ENCODE measurements at places on chromosomes 4 and X.

GRCh38 chr4:12296366-12296765 lies 867.7 kb upstream of the HS3ST1 start:
- no peak for DNase-seq

DNA sequence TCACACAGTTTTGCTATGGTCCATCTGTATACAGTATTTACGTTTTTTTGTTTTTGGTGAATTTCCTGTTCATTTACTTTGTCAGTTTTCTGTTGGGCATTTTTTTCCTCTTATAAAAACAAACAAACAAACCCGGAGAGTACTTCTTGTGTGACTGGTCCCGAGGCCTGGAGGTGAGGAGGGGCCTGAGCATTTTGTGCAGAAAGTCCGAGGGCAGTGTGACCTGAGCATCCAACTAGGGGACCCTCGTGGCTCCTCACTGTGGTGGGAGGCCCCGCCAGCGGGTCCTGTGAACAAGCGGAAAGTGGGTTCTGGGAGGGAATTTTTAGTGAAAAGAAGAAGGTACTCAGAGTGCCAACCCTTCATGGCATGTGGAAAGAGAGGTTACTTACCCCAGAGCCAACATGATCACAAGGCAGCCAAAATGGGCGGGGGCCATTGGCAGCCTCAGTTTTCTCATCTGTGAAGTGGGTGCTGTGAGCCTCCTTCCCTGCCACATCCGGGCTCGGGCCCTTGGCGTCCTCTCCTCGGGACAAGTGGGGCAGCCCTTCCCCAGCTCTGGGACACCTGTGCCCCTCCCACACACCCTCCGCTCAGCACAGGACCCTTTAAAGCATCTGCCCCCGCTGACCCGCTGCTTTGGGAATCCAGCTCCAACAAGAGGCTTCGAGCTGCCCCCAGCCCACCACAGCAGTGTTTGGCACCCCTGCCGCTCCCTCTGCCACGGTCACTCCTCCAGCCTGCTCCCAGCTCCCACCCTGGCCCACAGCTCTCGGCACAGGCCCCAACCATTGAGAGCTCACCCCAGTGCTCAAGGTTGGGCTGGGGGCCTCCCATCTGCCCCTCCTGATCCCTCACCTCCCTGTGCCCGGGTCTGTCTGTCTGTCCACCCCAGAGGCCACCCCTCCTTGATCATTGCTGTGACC lies 22.8 kb upstream of the GPR78 start:
- no peak for DNase-seq

DNA sequence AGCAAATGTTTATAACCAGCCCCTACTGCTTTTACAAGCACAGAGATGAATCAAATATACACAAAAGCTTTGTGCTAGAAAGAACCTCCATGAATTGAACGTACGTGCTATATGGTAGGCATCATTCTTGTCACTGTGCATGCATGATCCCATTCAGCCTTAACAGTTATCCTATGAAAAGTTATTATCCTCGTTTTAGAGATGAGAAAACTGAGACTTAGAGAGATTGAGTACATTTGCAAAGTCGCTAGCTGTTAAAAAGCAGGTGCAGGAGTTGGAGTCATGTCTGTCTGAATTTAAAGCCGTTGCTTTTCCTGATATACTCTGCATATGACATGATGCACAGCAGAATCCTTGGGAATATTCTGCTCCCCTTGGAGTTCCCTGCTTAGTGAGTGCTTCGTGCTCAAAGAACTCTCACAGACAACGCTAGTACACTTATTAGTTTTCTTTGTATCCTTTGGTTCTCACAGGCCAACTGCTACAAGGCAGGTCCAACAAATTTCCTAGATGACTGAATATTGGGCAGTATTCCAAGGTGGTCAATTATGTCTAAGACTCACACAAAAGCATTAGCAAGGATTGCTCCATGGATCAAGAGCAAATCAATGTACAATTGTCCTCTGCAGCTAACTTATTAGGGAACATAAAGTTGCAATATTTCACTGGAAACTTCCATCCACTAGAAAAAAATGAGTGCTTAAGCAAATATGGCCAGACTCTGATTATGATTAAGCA lies 42.8 kb upstream of the TRIM2 start:
- DNase-seq: no peak

DNA sequence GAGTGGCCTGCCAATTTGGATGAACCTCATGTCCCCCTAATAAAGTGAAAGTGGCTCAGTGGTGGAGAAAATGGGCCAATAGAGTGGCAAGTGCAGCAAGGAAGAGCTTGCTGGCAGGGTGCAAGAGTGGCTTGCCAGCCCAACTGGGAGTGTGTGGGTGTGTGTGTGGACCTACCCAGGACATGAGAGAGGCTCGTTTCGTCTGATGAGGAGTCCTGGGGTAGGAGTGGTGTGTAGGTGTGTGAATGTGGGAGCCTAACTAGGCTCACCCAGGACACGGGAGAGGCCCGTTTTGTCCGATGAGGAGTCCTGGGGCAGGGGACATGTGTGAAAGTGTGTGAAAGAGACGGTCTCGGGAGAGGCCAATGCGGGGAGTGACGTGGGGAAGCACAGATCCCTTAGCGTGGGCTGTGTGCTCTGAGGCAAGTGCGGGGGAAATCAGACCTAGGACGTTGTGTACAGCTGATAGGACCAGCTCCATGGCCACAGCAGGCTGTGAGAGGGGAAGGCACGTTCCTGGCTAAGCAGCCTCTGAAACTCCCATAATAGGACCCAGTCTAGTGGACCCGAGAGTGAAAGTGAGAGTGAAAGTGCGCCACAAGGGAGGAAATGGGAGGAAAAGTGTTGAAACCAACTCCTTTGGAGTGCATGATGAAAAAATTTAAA lies 5.3 kb downstream of the GAGE10 start:
- DNase-seq: peak; percentile 29

DNA sequence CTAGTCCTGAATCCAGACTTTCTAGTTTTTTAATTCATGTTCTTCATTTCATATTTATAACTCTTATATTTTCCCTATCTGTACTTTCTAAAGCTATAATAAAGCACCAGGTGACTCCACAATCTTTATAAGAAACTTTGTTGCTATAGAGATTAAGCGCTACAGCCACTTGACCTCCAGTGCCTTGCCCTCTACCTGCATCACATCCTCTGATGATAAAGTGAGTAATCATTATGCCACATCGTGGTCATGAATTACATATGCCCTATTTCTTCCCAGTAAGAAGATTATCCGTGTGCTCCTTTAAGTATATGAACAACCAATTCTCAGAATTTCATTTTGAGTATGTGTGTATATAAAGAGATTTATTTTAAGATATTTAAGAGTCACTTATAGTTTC lies 6.8 kb upstream of the DYNLT3 start:
- no peak for DNase-seq

DNA sequence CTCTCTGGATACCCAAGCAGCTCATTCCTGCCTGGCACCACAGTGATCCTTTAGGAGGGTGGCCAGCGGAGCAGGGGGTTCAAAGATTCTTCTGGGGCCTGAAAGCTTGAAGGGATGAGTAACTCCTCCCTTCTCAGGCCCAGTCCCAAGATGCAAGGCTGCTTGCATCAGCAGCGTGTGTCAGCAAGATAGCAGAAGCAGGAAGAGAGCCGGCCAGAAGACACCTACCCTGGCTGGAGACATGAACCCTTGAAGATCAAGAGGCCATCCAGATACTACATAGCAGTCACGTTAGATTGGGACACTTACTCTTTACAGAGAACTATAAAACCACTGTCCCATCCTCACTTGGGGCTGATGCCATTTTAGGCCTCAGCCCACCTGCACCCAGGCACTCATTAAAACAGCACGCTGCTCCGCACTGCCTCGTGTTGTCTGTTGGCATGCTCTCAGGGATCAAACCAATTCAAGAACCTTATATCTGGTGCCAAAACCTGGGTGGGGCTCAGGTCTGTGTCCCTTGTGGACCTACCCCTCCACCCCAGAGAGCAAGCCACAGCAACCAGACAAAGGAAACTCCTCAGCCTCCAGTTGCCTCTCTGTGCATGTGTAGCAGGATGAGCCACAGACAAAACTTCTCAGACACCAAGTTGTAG lies 6.5 kb downstream of the UGT2B17 start:
- DNase-seq: no peak

GRCh38 chrX:22043872-22044271 lies 11.7 kb downstream of the PHEX start:
- no peak for DNase-seq

DNA sequence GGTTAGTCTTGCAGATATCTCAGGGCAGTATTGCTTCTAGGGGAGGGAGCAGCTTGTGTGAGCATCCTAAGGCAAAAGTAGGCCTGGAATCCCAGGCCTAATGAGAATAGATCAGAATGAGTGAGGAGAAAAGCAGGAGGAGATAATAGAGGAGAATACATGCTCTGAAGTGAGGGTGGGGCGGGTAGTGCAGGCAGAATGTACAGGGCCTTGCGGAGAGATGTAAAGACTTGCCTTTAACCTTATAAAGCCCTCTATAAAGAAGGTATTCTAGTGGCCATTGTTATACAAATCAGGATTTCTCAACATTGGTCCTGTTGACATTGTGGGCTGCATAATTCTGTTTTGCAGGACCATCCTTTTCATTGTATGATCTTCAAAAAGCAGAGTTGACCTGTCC lies 855.3 kb downstream of the PCDH7 start:
- DNase-seq: no peak

- no peak for DNase-seq
Measured at GRCh38 chrX:87409113-87409841, 108.3 kb upstream of the KLHL4 start.

DNA sequence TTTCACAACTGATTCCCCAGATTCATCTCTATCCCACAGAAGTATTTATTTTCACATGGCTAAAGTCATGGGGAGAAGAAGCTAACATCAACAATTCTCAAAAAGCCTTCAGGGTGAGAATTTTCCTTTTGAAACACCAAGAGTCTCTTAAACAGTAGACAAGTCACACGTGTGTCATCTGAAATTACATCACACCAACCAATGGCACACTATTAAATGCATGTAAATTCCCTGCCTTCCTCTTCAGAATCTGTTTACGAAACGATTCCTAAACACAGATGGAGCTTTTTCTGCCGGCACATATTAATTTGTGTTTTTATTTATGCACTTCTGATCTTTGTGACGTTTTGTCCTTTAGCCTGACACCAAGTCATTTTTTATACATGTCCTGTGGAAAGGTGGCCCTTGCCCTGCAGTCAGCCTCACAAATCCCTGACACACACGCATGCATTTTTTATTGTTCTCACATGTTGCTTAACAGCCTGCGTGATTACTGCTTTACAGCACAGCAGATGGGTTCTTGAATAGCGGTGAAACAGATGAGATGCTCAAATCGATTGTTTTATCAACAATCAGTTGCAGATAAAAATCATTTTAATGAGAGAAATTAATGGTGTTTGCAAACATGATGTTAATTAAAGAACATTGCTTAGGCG lies 735.9 kb upstream of the TENM3 start:
- DNase-seq: no peak

- DNase-seq: no peak
Measured at GRCh38 chr4:22787753-22788375, 95.1 kb downstream of the GBA3 start.

DNA sequence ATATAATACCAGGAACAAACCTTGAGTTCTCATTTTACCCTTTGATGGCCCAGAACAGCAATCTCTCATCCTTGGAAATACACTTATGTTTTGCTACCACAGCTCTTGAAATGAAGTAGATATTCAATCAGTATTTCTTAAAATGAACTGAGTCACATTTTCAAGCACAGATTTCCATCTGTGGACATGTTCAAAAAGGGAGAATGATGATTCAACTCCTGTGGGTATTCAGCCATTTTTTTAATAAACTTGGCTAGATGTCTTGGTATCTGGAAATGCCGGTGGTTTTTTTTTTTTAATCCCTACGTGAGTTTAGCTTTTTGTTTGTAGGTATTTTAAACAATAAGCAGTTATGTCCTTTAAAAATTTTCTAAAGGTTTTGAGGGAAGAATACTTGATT lies 64.2 kb upstream of the TRPC5OS start:
- no peak for DNase-seq

DNA sequence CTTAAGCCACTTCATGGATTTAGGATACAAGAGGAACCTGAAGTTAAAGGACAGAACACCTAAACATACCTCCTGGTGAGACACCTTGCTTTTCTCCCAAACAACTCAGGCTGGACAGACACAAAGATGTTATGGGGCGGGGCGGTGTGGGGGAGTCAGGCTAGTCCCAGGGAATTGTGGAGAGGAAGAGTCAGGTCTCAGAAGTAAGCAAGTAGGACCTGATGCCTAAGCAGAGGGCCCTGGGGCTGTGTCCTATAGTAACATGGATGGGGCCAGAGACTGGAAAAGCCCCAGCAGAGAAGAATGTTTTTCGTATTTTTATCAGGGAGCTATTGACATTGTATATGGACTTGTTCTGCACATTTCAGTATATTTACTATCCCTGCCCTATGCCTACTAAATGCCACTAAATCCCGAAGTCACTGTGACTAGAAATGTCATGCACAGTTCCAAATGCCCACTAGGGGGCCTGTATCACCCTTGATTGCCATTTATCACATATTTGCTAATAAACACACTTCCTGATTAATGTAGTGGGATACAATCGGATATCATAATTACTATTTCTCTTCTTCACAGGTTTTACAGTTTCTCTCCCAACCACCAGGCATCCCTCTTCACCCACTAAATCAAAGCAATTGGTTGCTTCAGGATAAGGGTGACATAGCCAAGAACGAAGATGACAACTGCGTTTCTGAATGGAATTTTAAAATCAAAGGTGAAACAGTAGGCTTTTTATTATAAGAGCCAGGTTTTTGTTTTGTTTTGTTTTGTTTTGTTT lies 23.8 kb upstream of the ARHGAP10 start:
- peak; percentile 54 for DNase-seq

DNA sequence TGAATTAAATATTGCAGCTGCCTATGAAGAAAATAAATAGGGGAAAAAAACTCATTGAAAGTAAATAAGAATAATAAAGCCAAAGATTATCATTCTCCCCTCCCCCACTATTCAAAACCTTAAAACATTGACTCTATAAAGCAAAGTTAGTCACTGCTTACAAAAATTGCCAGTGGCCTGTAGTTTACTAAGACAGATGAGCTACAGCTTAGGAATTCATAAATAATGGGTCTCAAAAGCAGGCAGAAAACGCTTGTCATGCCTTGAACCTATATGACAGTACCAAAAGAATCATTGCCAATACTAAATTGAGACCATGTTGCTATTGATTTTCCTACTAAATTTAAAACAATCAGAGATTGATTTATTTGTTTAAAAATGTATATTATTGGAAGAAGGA lies 78.9 kb downstream of the SLC10A7 start:
- DNase-seq: no peak

DNA sequence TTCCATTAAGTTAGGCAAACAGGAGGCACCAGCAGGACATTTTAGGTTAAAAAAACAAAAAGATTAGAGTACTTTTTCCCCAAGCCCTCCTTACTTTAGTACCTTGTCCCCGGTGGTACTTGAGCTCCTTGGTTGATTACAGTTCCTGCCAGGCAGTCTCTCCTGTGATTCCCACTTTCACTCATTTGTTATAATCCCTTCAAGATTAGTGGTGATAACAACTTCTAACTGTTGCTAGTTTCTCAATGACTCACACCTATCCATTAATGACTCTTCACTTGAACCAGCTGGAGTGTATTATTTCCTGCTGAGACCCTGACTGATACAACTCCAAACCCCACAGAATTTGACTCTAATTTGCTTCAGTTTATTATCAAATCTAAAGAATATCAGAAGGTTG lies 765.0 kb upstream of the DIAPH2 start:
- no peak for DNase-seq

Data from activated naive CD8-positive, alpha-beta T cell treated with anti-CD3 and anti-CD28 coated beads, Interleukin-2, amount 50 U/mL, for 24 hours (primary cell).